ENCODE measurements at places on chromosomes 3 and 15. TPM values are rescaled to one million over a fixed set of nuclear protein-coding genes. Genes with fewer than 3 reads are reported as not detected.

Gene CD200R1
- not detected for total RNA-seq

Gene CORO2B
- 1.0 TPM for total RNA-seq

Gene CCR3
- total RNA-seq: not detected

Gene GOLGA6A
- not detected for total RNA-seq

Gene BLM
- total RNA-seq: 8.7 TPM

Gene NR2E3
- 0.05 TPM for total RNA-seq
